ENCODE measurements at places on chromosomes 2 and 18.

DNA sequence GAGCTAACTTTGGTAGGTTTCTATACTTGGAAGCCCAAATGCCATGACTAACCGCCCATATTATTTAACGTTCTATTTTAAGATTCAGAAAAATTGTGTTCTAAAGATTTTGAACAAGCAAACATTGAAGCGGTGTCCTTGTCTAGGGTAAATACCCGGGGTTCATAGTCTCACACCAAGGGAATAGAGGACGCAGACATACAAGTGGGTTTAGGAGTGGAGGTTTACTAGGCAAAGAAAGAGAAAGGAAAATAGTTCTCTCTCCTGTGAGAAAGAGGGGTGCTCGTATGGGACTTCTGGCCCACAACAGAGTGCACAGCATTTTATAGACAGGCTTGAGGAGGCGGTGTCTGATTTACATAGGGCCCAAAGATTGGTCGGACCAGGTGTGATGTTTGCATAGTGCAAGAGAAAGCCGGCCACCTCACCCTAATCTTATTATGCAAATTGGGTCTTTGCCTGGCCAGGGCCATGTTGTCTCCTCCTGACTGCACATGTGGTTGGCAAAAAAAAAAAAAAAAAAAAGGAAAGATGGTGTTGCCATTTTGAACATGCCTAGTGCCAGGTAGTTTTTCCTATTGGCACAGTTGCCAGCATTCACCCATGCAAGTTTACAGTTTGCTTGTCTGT lies 1062.6 kb downstream of the LRP1B start:
- DNase-seq, result no peak

DNA sequence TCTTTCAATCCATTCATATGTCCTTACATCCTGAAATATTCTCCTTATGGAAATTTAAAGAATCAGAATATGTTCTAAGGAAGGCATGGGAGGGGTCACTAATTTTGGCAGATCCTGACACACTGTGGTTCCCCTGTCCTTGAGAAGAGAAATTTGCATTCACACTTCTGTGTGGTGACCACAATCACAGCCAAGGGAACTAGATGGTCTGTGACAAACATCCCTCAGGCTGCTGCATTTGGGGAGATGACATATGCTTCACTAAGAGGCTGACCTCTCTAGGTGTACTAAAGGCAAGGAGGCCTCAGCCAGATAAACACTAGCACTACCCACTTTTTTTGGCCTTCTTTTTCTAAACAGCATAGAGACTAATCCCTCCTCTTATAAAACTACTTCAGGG lies 129.6 kb downstream of the MREG start:
- no peak for DNase-seq

GRCh38 chr2:109079590-109079989 lies 49.4 kb upstream of the SH3RF3 start:
- DNase-seq, result no peak

GRCh38 chr2:176653479-176654443 lies 384.5 kb downstream of the MTX2 start:
- DNase-seq, result no peak

DNA sequence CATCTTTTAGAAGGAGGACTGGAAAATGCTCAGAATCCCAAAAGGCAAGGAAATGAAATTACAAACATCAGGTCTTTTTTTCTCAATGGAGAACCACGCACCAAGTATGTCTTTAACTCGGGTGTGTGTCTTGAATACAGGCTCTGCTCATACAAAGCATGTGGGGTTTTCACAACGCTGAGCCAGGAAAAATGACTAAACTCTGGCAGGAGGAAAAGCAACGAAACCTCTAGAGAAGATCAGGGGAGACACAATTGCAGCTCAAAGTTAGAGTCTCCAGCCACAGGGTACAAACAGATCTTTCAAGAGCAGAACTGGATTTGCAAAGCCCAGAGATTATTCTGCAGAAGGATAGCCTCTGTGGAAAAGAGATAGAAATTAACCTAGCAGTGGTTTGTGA lies 42.8 kb upstream of the TPO start:
- DNase-seq, result no peak

GRCh38 chr18:70382017-70382416 lies 93.2 kb downstream of the SOCS6 start:
- DNase-seq, result no peak

DNA sequence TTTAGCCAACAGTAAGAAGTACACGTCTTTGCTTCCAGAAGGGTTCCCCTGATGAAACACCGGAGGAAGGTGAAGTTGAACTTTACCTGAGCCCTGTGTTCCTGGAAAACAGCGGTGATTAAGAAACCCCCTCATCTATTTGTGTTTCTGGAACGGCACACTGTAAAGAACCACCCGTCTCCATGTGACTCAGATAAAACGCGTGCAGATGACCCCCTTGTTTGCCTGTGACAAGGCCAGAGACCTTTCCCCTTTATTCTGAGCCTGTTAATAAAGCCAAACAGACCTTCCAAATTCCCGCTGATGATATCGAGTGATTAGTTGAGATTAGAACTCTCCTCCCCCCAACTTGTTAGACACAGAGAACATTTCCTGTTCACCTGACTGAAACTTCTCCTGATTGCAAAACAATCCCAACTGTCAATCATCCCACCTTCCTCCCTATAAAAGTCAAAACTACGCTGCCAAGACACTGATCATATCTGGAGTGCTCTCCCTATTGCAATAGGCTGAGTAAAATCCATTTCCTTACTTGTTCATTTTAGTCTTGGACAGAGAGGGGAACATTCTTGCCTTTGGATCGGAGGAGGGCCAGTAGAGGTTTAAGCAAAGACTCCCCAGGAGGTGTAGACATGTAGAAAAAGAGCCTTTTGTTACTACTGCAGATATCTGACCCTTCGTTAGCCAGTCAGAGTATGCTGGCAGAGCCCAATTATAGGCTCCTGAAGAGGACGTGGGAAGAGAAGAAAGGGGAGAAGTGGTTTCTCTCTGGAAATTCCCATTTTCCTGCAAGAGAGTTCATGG lies 914 bp upstream of the IWS1 start:
- DNase-seq, result no peak

- DNase-seq, result no peak
Measured at GRCh38 chr2:11377928-11378545, 33.6 kb upstream of the ROCK2 start.

DNA sequence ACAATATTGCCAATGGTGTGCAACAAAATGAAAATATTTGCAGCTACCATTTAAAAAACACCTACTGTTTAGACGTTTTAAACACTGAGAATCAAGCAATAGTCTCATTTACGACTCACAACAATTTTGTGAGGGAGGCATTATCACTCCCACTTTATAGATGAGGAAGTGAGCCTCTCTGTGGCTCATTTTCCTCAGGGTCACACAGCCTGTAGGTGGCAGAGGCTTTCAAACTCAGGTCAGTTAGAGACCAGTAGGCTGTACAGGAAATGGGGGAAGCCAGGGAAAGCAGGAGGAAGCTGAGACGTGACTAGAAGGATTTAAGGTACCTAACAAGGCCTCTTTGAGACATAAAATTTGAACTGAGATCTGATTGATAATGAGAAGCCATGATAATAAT lies 95.0 kb upstream of the ZNF521 start:
- no peak for DNase-seq

- no peak for DNase-seq
Measured at GRCh38 chr2:142874293-142874814, 3.1 kb upstream of the KYNU start.

DNA sequence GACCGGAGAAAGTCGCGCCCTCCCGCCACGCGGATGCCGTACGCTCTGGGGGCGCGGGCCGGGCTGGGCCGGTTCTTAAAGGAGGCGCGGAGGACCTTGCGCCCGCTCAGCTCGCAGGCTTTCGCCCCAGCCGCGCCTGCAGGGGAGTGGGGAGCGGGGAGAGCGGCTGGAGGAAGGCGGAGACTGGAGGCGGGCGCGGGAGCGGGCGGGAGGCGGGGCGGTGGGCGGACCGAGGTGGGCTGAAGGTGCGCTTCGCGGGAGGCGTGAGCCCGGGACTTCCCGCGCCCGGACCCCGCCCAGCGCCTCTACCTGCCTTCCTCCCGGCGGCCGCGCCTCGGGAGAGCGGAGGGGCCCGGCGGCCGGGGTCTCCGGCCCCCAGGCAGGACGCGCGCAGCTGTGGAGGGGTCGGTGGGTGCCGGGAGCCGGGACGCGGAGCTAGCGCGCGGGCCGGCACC lies at the start of gene ADRA2B:
Gene ADRA2B, minus strand, starts transcription at position 148 of the 455 bp plus-strand sequence. CDS start 422 bp downstream, outside the sequence.
- peak; percentile 47 for DNase-seq

DNA sequence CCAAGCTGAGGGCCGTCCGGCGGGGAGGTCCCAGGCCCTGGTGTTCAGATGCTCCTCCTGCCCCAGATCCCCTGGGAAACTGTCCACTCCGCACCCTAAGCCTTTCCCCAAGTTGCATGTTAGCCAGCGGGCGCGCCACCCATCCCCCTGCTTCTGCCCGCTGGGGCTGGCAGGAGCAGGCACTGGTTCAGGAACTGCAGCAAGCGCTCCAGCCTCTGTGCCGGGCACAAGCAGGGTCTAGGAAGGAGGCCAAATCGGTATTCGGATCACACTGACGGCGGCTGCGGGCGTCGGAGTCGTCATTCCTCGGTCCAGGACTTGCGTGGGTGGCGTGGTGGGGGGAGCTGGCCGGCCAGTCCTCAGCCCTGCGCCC lies 53.7 kb downstream of the FAM168B start:
- DNase-seq, result no peak

- DNase-seq, result no peak
Measured at GRCh38 chr2:188425266-188425665, 133.6 kb downstream of the GULP1 start.

GRCh38 chr2:74532222-74532621 lies 2.5 kb downstream of the HTRA2 start:
- no peak for DNase-seq

DNA sequence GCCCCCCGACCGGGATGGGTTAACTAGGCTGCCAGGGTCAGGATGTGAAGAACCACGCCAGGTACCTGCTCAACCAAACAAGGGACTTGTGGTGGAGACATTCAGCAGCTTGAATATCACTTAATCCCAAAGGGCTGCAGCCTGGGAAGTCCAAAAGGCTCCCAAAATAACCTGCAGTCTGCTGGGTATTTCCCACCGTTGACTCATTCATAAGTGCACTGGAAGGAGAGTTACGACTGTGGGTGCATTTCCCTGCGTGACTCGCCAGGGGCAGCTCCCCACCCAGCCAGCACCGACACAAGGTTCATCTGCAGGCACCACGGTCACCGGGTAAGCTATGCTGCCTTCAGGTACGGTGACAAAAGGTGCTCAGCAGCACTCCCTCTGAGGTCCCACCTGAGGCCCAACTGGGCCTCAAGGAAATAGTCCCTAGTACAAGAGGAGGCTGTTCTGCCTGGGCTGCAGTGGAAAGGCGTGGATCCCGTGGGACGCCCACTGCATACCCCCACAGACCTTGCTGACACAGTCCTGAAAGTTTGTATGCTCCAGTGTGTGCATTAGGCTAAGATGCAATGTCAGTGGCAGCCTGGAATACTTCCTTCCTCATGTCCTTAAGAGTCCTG lies 86.5 kb downstream of the UXS1 start:
- no peak for DNase-seq

- no peak for DNase-seq
Measured at GRCh38 chr18:74856434-74856833, 258.8 kb downstream of the ZNF407 start.

- no peak for DNase-seq
Measured at GRCh38 chr2:81872006-81872405, 1567.5 kb upstream of the LRRTM1 start.

GRCh38 chr18:28512357-28512756 lies 335.4 kb upstream of the CDH2 start:
- DNase-seq, result no peak

DNA sequence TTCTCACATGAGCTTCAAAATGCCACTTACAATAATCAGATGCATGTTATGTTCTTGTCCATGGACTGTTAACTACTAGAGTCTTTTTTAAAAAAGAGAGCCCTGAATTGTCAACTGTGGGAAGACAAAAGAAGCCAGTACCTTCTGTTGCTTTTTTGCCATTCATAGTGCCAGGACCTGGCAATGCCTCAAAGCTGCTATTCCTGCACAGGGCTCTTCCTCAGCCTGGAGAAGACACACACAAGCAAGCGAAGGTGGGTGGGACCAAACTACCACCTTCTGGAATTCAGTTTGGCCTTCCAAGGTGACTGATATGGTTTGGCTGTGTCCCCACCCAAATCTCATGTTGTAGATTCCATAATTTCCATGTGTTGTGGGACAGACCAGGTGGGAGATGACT lies 160.6 kb downstream of the AFF3 start:
- no peak for DNase-seq

DNA sequence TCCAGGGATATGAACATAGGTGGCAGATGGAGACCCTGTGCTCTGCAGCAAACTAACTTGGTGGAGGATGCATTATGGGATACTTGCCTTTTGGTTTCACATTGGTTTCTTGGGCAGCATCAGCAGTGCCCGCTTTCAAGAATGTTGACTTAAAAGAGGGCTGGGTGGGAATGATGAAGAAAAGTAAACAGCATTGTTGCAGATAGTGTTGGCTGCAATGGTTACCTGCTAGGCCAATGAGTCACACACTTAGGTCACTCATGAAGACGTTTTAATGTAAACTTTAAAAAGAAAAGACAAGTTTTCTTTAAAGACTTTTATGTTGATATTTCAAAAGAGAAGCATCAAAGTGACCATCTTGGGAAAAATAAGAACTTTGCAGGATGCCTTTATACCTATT lies 26.1 kb upstream of the FAM237A start:
- DNase-seq, result no peak

DNA sequence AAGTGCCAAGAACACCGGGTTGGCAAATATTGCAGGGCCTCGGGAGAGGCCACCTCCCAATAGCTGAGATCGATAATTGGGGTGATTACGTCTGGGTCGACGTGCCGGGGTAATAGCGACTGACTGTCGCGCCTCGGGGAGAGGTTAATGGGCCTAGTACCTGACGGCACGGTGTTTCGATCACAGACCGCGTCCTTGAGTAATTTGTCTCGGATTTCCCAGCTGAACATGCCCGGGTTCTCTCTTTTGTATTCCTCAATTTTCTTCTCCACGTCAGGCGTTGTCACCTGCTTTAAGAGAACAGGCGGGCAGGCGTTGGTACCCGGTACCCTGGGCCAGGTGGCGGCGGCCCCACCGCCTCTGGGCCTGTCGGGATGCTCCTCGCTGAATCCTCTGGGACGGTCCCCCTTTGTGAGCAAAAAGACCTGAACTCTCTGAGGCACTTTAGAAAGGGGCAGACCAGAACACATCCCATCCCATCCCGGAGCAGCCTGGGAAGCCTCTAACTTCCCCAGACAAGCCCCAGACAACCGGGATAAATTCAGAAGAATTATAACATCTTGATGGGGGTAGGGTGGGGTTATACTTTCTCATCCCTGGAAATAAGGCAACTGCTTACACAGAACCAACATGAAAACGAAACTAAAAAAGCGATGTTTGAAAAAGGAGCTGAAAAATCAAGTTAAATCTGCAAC lies 3.3 kb downstream of the PAX3 start:
- DNase-seq, result no peak

GRCh38 chr2:32502941-32503340 lies 124.9 kb upstream of the TTC27 start:
- DNase-seq, result no peak

DNA sequence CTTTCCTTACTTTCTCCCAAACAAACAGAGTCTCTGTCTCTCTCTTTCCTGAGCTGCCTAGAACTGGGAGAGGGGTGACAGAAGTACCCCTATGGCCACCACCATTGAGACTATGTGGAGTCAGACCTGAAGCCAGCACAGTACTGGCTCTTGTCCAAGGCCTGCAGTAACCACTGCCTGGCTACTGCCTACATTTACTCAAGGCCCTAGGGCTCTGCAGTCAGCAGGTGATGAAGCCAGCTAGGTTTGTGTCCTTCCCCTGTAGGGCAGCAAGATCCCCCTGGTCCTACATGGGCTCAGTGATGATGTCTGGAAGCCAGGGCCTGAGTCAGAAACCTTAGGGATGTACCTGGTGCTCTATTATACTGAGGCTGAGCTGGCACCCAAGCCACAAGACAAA lies 12.2 kb downstream of the MYO3B start:
- no peak for DNase-seq

GRCh38 chr18:48161911-48162698 lies 231.6 kb upstream of the SMAD2 start:
- no peak for DNase-seq

Measured in right renal pelvis (tissue), 4 donors.